NCI-H1930 (cell line): ENCODE measurements at places on chromosomes 5 and 9.

DNA sequence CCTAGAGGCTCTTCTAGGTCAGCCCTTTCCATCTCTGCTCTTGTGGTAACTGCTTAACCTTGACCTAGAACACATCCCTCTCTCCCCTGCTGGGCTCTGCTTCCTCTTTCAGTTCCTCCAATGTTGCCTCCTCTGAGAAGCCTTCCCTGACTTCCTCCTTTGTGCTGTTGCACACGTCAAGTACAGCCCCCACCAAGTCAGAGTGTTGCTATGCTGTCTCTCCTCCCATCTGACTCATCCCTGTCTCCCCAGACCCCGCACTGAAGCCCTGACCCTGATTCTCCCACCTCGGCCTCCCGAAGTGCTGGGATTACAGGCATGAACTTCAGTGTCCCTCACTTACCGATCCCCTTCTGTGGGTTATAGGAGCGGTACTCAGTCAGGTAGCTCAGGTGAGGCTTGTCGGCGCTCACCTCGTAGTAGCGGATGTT, 10.4 kb upstream of the TRIM14 start:
- DNase-seq, result no peak

- DNase-seq, result no peak
Measured at GRCh38 chr9:81387360-81388106, 301.8 kb downstream of the TLE1 start.

GRCh38 chr5:127810707-127811490, 107.7 kb downstream of the CCDC192 start:
- no peak for DNase-seq

GRCh38 chr9:2220036-2220435, 204.9 kb downstream of the SMARCA2 start:
- no peak for DNase-seq

GRCh38 chr5:40397091-40397490, 282.6 kb upstream of the PTGER4 start:
- DNase-seq, result no peak

GRCh38 chr5:88878976-88879375, 4.0 kb downstream of the MEF2C start:
- no peak for DNase-seq

DNA sequence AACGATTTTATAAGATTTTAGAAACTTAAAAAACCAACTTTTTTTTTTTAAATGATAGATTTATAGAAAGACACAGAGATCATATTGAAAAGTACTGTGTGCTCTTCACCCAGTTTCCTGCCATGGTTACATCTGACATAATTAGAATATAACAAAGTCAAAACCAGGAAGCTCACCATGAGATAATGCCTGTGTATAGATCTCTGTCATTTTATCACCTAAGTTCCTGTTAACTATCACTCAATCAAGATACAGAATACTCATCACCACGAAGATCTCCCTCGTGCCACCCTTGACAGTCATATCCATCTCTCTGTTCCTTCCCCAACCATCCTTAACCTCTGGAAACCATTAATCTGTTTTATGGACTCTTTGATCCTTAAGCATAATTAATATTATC, 39.1 kb downstream of the POC5 start:
- no peak for DNase-seq
